ENCODE measurements at places on chromosomes 3 and 15.

- no peak for DNase-seq
These were observed 106.3 kb downstream of the ETFA start for GRCh38 chr15:76204916-76205460.

GRCh38 chr3:146342989-146343388 lies 92.1 kb upstream of the PLSCR4 start:
- DNase-seq, result no peak

DNA sequence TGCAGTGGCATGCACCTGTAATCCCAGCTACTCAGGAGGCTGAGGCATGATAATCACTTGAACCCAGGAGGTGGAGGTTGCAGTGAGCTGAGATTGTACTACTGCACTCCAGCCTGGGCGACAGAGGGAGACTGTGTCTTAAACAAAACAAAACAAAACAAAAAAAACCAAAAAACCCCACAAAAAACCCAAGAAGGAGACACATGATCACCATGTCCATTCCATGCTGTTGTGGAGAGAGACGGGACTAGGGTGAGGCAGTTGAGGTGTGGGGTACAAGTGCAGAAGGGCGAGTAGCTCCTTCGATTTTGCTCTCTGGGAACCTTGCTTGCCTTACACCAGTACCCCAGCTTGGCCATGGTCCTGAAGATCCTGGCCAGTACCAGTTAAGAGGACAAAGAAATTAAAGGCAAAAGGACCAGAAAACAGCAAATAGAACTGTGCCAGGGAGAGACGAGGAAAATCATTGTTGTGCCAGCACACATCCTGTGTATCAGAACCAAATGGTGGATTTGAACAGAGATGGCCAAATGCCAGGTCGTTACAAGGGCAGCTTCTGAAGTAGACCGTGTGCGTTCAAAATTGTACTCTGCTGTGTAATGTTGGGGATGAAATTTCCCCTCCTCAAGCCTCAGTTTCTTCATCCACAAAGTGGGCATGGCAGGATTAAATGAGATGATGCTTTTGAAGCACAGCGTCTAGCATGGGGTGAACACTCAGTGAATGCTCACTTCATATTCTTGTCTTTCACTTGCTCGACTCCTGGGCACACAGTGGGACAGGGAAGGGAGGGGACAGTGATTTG lies 42.9 kb upstream of the CTSH start:
- DNase-seq, result no peak

- DNase-seq, result no peak
These were observed 156.3 kb downstream of the KBTBD8 start for GRCh38 chr3:67154429-67154828.

- no peak for DNase-seq
These were observed 70.3 kb downstream of the RORA start for GRCh38 chr15:61158504-61159407.

DNA sequence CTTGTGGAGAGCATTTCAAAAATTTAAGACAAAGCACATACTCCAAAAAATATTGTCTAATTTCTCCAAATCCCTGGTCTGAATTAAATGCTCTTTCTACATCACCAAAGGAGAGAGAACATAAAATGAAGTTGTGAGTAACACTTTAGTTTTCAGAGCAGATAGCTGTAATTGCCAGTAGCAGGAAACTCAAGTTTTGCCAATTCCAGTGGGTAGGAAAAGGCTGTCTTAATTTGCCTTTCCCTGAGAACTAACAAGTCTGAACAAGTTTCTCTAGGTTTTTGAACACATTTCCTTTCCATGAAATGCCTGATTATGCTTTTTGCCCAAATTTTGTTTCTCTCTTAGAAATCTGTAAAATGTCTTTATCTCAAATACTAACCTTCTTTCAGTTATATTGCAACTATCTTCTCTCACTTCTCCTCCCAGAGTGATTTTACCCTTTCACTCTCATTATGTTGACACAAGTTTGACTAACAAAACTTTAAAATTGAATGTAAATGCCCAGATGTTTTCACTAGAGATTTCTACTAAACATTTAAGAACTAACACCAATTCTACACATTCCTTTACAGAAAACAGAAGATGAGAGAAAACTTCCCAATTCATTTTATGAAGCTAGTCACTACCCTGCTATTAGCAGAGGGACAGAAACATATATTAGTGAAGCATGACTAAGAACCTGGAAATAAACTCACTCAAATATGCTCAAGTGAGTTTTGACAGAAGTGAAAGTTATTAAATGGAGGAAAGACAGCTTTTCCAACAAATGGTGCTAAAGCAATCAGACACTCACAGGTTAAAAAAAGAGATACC lies 38.4 kb downstream of the RFX7 start:
- no peak for DNase-seq

DNA sequence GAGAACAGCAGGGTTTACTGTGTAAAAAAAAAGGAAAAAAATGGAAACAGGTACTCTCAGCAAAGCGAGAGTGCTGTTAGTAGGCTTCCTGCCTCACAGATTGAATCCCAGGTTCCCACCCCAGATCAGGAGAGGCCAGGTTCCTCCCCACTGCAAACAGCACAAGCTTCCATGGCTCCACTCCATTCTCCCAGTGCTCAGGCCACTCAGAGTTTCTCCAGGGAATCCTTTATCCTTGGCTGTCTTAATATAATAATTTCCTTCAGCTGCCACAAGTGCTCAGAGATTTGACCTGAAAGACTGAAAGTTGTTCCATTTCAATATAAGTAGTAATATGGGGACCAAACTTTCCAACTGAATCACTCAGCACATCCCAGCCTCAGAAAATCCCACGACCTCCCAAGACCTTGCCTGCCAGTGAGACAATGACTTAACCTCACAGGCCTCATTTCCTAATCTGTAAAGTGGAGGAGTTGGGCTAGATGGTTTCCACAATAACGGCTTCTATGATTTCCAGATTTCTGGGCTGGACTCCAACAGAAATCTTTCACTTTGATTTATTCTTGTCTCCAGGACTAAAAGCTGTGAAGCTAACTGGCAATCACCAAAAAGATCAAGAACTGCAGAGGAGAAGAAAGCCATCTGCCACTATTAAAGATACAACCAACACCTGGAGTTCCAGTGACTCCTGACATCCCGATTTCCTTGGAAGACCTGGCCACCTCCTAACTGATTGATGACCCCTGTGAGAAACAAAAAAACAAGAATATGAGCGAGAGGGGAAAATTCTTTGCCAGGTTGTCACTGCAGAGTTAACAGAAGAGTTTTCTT lies 289.5 kb downstream of the NEK10 start:
- no peak for DNase-seq

- DNase-seq, result no peak
These were observed 150.5 kb downstream of the CFAP20DC start for GRCh38 chr3:58899159-58899952.

- DNase-seq, result no peak
These were observed 1.8 kb downstream of the BCHE start for GRCh38 chr3:165835431-165835830.

DNA sequence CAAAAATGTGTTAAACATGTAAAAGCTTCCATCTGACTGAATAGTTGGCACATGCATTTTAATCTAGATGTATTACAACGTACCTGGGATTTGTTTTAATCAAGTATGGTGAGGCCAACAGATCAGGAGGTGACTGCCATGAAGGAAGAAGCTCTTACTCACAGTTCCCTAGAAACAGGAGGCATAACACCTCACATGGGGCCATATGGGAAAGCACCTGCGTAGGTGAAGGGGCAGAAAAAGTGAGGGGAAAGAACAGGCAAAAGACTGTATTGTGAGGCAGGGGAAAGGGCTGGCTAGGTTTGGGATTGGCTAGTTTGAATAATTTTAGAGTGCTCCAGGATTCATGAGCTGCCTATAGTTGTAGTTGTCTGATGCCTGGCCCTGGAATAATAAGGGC lies 9.6 kb downstream of the SQOR start:
- no peak for DNase-seq

DNA sequence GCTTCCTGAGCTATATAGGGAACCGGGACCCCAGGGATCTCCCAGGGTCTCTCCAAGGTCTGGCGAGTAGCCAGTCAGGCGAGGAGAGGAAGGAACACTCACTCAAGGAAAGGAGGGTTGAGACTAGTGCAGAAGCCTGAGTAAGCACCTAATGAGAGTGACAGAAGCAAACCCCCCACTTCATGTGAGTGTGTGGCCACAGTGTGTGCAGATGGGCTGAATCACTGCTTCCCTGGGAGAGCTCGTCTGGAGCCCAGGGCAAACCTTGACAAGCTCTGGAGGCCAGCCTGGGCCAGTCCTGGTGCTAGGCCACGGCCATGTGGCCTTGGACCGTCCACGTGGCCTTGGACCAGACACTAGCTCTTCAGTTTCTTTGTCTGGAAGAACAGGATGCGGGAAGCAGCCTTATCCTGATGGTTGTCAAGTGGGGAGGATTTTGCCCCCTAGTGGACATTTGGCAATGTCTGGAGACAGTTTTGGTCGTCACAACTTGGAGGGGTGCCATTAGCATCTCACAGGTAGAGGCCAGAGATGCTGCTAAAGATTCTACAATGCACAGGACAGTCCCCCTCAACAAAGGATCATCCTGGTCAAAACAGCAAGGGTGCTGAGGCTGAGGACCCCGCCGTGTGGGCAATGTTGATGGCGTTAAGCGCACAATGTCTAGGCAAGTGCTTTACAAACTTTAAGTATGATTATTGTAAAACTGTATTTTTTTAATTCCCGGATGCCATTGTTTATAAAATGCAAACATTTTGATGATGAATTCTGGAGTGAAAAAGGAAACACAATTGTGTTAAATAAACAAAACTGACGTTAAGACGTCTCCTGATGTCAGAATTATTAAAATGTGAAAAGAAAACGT lies 34.8 kb upstream of the CTSH start:
- DNase-seq, result no peak

DNA sequence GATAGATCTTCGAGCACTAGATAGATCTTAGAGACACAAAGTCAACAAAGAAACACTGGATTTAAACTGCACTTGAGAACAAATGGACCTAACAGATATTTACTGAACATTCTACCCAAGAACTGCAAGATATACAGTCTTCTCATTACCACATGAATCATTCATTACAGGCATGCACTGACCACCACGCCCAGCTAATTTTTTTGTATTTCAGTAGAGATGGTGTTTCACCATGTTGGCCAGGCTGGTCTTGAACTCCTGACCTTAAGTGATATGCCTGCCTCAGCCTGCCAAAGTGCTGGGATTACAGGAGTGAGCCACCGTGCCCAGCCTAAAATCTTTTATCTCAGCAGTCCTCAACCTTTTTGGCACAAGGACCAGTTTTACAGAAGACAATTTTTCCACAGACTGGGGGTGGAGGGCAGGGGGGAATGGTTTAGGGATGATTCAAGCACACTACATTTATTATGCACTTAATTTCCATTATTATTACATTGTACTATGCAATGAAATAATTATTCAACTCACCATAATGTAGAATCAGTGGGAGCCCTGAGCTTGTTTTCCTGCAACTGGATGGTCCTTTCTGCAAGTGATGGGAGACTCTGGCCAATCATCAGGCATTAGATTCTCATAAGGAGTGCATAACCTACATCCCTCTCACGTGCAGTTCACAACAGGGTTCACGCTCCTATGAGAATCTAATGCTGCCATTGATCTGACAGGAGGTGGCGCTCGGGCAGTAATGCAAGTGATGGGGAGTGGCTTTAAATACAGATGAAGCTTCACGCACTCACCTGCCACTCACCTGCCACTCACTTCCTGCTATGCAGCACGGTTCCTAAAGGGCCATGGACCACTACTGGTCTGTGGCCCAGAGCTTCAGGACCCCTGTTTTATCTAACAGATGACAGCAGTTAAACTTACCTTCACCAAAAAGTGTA lies 21.7 kb downstream of the CSNK1G1 start:
- no peak for DNase-seq

DNA sequence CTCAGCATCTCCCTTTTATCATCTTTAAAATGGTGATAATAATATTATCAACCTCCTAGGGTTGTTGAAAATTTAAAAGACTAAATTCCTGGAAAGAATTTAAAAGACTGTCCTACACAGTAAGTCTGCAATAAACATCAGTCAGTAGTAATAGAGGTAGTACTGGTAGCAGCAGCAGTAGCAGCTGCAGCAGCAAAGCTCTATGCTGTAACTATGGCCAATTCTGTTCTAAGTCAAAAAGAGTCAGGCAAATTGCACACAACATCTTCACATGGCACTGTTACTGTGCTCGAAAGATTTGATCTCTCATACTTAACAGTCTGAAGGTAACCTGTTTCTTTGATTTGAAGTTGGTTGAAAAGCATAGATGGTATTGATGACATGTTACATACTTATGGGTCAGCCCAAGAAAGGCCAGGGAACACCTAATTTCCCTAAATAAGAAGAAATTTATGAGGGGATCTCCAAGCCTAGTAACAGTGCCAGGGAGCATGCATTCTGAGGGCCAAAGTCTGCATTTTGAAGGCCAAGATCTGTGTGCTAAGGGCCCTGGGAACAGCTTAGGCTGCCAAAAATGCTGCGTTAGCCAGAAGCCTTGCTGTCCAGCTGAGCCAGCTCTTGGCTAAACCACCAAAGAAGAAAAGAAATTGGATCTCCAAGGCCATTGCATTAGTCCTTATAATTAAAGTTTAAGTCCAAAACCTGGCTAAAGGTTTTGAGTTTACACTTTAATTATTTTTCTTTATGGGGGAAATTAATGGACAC lies 68.2 kb downstream of the SIDT1 start:
- no peak for DNase-seq

GRCh38 chr3:55611121-55611520 lies 124.0 kb upstream of the WNT5A start:
- no peak for DNase-seq

- no peak for DNase-seq
These were observed 775 bp upstream of the MAPK6 start for GRCh38 chr15:52018244-52018643.

DNA sequence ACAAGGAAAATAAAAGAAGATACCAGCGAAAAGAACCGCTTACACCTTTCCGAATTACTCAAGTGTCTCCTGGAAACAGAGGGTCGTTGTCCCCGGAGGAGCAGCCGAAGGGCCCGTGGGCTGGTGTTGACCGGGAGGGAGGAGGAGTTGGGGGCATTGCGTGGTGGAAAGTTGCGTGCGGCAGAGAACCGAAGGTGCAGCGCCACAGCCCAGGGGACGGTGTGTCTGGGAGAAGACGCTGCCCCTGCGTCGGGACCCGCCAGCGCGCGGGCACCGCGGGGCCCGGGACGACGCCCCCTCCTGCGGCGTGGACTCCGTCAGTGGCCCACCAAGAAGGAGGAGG lies 325 bp downstream of the ALCAM start:
- DNase-seq, result no peak

DNA sequence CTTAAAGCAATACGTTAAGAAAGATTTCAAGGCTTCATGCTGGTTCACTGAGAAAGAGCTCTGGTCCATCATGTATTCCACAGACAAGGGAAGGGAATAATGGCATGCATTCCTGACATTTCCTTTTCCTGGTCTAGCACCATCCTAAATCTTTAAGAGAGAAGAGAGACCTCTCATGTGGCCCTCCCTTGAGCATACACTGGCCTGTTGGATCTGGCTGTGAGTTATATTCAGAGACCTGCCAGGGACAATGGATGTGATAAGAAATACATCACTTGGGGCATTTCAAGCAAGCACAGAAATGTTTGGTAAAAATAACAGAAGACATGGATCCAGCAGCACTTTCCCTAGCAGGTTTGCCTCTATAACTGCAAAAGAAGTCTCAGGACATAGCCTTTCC lies 507.8 kb downstream of the NLGN1 start:
- no peak for DNase-seq

GRCh38 chr3:126917232-126917804 lies 65.6 kb upstream of the PLXNA1 start:
- DNase-seq, result no peak

GRCh38 chr15:78995921-78996893 lies 51.4 kb upstream of the CTSH start:
- DNase-seq, result no peak
